ENCODE measurements at places on chromosomes 6 and 20.

DNA sequence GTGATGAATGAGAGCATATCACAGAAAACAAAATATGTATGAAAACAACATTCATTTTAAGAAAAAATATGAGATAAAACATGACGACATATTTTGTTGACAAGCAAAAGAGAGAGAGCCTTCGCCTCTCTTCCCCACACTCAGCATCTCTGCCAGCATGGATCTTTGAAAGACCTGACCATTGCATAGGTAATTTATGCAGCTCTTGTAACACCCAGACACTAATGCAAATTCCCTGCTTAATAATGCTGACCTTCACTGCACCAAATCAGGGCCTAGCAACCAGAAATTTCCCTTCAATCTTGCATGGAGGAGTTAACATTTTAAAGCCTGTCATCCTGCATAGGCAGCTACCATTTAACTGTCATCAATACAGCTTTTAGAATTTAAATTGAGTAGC, 50.0 kb upstream of the CNR1 start:
- no peak for DNase-seq

GRCh38 chr6:146856296-146856695, 257.5 kb downstream of the ADGB start:
- no peak for DNase-seq

DNA sequence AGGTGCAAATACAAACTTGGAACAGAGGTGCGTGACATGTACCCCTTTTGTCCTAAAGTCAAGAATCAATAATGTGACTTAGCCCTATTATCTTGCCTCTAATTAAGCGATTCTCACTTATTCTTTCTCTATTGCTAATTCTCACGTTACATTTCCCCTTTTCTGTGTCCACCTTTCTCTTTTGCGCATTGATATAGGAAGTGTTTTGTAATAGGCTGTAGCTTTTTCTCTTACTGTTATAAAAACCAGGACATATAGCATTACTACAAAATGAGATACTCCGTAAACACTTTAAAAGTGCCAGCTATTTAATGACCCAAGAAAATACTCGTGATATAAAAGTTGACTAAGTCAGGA, 669 bp upstream of the TMEM30A start:
- no peak for DNase-seq

DNA sequence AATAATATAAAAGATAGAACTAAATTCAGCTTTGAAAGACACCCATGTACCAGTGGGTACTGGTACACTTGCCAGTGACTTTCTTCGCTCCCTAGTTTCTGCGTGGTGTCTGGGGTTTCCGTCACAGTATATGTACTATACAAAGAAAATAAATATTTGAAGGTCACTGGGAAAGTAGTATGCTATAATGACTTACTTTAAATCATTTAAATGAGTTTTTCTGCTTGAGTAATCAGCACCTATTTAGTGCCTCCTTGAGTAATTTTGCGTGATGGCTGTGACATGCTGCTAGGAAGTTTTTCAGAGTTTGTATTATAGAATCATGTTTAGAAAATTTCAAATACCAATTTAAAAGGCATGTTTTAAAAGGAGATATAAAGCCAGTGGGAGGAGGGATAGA, 3.2 kb upstream of the CTCFL start:
- no peak for DNase-seq

DNA sequence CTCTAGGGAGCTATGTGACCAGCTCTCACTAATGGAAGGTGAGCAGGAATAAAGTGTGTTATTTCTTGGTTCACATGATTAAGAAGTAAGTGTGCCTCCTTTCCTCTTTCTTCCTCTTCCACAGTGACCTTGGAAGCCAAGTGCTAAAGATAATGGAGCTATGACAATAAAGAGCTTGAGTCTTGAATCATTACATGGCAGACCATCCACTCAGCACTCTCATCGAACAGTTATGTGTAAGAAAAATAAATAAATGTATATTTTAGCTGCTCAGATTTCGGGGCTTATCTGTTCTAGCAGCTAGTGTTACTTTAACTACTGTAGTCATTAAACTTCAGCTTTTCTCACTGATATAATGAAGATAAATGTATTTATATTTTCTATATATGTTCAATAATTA, 72.9 kb downstream of the HDGFL1 start:
- DNase-seq: no peak

GRCh38 chr6:170295510-170296422, 4.9 kb upstream of the DLL1 start:
- DNase-seq: no peak

DNA sequence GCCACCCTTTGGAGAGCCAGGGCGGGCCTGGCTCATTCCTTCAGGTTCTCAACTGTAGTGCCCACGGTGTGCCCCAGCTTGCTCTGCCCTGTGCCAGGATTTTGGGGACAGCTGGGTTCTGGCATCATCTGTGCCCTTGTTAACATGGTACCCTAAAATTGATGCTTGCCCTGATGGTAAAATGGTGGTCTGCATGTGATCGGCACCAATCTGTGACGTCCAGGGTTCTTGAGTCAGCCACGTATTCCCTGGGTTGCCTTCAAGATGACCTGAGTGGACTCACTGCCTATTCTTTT, 31.2 kb upstream of the APCDD1L start:
- no peak for DNase-seq

DNA sequence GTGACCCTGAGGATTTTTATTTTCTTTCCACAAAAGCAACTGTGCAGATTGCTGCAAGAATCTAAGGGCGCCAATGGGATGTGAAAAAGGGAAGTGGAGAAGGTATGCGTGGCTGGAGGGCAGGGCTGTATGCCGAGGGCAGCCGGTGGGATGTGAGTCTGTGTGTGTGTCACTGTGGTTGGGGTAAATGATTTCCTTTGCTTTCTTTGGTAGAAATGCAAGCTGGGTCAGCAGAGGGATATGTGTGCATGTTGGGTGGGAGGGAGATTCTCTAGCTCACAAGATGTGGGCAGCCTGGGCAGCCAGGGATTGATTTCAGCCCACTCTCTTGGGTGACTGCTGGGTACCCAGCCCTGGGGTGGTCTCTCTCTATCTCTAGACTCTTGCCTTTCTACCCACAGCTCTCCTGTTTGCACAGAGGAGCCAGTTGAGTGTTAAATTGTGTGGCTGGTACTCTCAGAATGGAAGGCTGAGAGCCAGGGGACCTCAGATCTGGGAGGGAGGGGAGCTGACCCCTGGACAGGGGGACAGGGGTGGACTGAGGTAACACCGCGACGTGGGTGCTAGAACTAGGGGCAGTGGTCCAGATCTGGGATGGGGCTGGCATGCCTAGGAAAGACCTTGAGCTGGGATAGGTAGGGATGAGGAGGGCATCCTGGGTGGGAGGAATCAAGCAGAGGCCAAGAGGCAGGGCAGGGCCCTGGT, 136.8 kb upstream of the RNF24 start:
- DNase-seq: no peak

Data from AG09319 (cell line).